SJCRH30 (cell line): ENCODE measurements at places on chromosomes 7 and 10.

- no peaks in the 10 kb centered on the region for H3K27me3 ChIP-seq
- no peaks in the 10 kb centered on the region for H3K36me3 ChIP-seq
- H3K27ac ChIP-seq = no peak overlapping the region
- DNase-seq = no peak
These were observed 352.1 kb downstream of the FRMD4A start for GRCh38 chr10:13978533-13979115.

- no peak overlapping the region for H3K27ac ChIP-seq
- no peak for DNase-seq
- H3K27me3 ChIP-seq = no peaks in the 10 kb centered on the region
- no peak overlapping the region for H3K4me3 ChIP-seq
- H3K4me1 ChIP-seq = no peaks in the 10 kb centered on the region
These were observed 37.7 kb downstream of the RAB19 start for GRCh38 chr7:140441519-140441918.

GRCh38 chr10:95480102-95480900 is 80.9 kb downstream of the SORBS1 start:
- H3K27ac ChIP-seq = no peak overlapping the region
- H3K4me1 ChIP-seq = peaks cover 11% of the 10 kb centered on the region
- no peaks in the 10 kb centered on the region for H3K36me3 ChIP-seq
- H3K27me3 ChIP-seq = no peaks in the 10 kb centered on the region

GRCh38 chr7:133115596-133115995 is 33.7 kb upstream of the CHCHD3 start:
- no peaks in the 10 kb centered on the region for H3K4me1 ChIP-seq
- H3K27ac ChIP-seq = no peak overlapping the region
- no peak for DNase-seq

DNA sequence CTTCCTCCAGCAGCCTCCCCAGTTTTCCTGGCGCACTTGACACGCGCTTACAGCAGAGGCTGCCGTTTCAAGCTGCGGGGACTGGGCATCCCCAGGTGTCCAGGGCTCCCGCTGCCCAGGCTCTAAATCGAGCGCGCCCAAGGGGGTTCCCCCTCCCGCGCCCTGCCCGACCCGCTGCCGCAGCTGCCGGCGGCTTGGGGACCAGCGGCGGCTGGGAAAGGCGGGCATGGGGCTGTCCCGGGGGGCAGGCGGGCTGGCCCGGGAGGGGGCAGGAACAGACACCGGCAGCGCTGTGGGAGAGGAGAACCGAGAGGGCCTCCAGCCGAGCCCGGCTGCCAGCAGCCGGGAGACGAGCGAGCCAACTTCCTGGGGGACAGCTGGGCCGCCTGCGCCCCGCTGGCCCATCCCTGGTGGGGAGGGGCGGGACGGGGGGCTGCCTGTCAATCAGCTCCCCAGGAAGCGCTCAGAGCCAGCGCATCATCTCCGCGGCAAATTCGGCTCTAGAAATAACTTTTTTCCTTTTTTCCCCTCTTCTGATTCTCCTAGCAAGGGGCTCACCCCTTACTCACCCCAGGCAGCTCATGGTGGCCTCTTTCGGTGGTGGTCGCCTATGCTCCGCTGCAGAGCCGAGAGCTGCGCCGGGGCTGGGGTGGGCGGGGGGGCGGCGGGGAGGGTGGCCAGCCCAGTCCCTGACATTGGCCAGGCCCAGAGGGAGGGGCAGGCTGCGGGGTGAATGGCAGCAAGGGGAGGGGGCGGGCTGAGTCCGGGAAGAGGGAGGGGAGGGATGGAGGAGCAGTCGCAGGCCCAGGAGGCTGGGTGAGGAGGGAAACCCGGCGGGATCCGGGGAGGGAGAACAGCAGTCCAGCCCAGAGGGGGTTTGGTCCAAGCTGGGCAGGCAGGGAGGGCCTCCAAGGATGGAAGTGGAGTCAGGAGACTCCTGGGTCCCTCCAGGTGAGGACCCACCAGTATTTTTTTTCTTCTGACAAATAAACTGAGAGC is 14.7 kb downstream of the GRID2IP start:
- no peaks in the 10 kb centered on the region for H3K4me1 ChIP-seq
- H3K4me3 ChIP-seq = peak overlapping the region; percentile 61
- DNase-seq = peak; percentile 89
- H3K36me3 ChIP-seq = no peaks in the 10 kb centered on the region

GRCh38 chr10:5583525-5584175 is 58.9 kb downstream of the CALML3 start:
- H3K4me1 ChIP-seq = peaks cover 40% of the 10 kb centered on the region
- peak; percentile 54 for DNase-seq
- H3K27me3 ChIP-seq = no peaks in the 10 kb centered on the region
- no peak overlapping the region for H3K4me3 ChIP-seq

DNA sequence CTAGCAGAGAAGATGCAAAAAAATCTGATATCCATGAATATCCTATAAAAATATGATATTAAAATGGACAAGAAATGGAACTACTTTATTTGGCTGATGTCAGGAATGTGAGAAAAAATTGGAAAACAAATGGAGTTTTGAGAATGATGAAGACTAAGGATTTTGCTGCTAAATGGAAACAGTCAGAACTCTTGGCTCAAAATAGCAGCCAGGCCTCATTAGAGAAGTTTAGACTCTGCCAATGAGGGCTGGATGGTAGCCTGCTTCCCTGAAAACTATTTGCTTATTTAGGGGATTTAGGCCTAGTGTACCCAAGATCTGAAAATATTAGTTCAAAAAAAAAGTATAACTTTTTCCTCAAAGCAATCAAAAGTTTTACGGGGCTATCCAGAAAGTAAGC is 458.5 kb downstream of the TFEC start:
- no peaks in the 10 kb centered on the region for H3K27me3 ChIP-seq
- DNase-seq = no peak
- no peak overlapping the region for H3K4me3 ChIP-seq
- H3K36me3 ChIP-seq = no peaks in the 10 kb centered on the region
- peak overlapping the region; percentile 31 for H3K27ac ChIP-seq

DNA sequence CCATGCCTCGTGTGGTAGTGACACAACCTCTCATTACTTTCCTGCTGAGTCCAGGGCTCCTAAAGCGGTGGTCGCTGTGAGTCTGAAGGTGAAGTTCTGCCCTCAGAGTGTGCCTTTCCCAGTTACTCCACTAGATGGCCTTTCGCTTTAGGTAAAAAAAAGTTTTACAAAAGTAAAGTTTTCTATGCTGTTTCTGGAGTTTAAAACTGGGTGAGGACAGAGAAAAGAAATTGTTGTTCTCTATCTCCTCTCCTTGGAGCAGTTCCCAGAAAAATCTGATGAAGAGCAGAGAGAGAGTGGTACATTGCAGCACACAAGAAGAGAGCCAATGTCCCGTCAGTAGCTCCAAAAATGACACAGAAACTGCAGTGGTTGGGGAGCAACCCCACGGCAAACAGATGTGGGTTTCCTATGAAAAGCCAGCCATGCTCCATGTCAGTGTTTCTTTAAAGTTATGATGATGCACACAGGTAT is 257.1 kb downstream of the GLI3 start:
- no peak overlapping the region for H3K4me3 ChIP-seq
- no peak overlapping the region for H3K27ac ChIP-seq
- peaks cover 5% of the 10 kb centered on the region; the same call in 1 of the 2 replicates for H3K36me3 ChIP-seq
- no peak for DNase-seq

- no peak for DNase-seq
- no peak overlapping the region for H3K4me3 ChIP-seq
- H3K27me3 ChIP-seq = no peaks in the 10 kb centered on the region
- no peak overlapping the region for H3K27ac ChIP-seq
- peaks cover 4% of the 10 kb centered on the region; the same call in 1 of the 2 replicates for H3K4me1 ChIP-seq
- peaks cover 28% of the 10 kb centered on the region for H3K36me3 ChIP-seq
These were observed 19.8 kb downstream of the IGF2BP3 start for GRCh38 chr7:23450518-23450917.

- no peak overlapping the region for H3K27ac ChIP-seq
- DNase-seq = no peak
- no peak overlapping the region for H3K4me3 ChIP-seq
- H3K27me3 ChIP-seq = no peaks in the 10 kb centered on the region
- no peaks in the 10 kb centered on the region for H3K36me3 ChIP-seq
These were observed 38.9 kb downstream of the POU6F2 start for GRCh38 chr7:39016609-39017008.

DNA sequence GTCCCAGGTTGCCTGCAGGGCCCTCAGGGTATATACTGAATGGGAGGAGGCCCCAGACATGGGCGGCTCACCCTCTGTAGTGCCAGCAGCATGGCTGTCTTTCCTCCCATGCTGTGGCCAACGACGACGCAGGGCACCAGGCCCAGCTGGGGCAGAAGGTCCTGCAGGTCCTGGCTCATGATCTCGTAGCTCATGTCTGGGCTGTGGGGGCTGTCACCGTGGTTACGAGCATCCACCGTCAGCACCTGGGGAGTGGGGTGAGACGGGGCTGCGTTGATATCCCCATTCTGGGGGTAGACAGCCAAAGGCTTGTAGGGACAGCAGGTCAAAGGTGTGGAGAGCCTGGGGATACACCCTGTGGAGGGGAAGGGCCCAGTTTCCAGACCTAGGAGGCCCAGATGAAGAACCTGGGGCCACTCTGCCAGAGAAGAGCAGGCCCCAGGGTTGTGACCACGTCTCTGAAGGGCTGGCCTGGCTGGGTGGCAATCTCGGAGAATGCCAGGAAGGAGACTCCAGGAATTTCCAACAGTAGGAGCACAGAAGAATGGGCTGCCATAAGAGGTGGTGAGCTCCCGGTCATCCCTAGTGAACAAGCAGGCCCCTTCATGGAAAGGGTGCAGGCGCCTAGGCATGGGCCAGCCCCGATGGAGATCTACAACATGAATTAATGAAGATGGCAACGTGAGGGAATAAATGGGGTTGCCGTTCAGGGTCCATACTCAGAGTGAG is 947 bp downstream of the ABHD11 start:
- no peak overlapping the region for H3K27ac ChIP-seq
- no peak for DNase-seq
- H3K36me3 ChIP-seq = no peaks in the 10 kb centered on the region; the same call in 1 of the 2 replicates
- peak overlapping the region; percentile 94 for H3K4me3 ChIP-seq
- H3K4me1 ChIP-seq = peaks cover 10% of the 10 kb centered on the region
- 0 out of 2 replicates have a peak, but pooled peaks cover 2% of the 10 kb centered on the region for H3K27me3 ChIP-seq

DNA sequence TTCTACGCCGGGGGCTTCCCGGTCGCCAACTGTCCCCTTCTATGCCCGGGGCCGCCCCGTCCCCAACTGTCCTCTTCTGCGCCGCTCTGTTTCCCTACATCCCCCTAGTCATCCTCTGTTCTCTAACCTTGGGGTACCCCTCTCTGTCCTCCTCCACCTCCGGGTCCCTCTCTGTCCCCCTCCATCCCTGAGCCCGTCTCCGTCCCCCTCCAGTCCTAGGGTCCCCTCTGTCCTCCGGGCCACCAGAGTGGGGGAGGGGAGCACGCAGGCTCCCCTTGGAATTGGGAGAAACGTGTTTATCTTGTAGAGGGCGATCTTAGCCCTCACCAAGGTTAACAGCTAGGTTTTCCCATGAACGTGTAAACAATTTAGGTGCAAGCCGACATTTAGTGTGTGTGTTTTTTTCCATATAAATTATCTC is 852 bp upstream of the KLF6 start:
- H3K27me3 ChIP-seq = no peaks in the 10 kb centered on the region
- peak; percentile 52 for DNase-seq
- H3K36me3 ChIP-seq = peaks cover 9% of the 10 kb centered on the region
- peaks cover 8% of the 10 kb centered on the region; the same call in 1 of the 2 replicates for H3K4me1 ChIP-seq
- peak overlapping the region; percentile 94 for H3K4me3 ChIP-seq

DNA sequence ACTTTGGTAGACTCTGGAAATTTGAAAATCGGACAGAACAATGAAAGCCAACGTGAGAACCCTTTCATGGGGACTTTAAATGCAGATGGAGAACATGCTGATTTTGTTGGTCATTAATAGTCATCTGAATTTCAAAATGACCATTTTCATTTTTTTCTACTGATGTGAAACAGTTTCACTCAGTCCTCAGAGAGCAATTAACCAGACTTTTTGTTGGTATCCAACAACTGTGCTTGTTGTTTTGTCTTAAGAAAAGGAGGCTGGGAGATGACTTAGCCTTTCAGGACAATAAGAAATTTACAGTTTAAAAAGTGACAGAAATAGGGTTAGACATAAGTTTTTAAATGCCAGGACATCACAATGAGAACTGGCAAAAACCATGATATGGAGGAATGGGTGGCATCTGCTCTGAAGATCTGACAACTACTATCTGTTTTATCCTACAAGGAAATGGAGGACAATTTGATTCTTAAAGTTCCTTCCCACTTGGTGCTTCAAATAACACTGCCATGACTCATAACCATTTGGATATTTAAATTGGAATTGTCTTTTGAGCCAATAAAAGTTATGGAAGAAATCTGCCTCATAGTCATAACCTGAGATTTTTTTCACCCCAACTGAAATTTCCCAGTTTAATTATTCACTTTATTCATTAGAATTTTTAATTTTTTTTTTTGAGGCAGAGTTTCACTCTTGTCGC is 87.2 kb upstream of the HPS1 start:
- H3K27ac ChIP-seq = no peak overlapping the region
- DNase-seq = no peak
- no peak overlapping the region for H3K4me3 ChIP-seq
- no peaks in the 10 kb centered on the region for H3K4me1 ChIP-seq

GRCh38 chr7:155454183-155455112 is 3.5 kb upstream of the EN2 start:
- H3K4me3 ChIP-seq = no peak overlapping the region
- peaks cover 17% of the 10 kb centered on the region for H3K4me1 ChIP-seq
- H3K27ac ChIP-seq = no peak overlapping the region
- H3K36me3 ChIP-seq = no peaks in the 10 kb centered on the region

GRCh38 chr7:1691601-1692514 is 21.8 kb downstream of the ELFN1 start:
- peaks cover 21% of the 10 kb centered on the region for H3K4me1 ChIP-seq
- H3K27ac ChIP-seq = peak overlapping the region; percentile 19; the same call in 1 of the 2 replicates
- H3K4me3 ChIP-seq = no peak overlapping the region
- no peaks in the 10 kb centered on the region for H3K36me3 ChIP-seq

- DNase-seq = no peak
- H3K4me3 ChIP-seq = no peak overlapping the region
- H3K27ac ChIP-seq = no peak overlapping the region
- H3K27me3 ChIP-seq = no peaks in the 10 kb centered on the region
- H3K36me3 ChIP-seq = no peaks in the 10 kb centered on the region
- peaks cover 11% of the 10 kb centered on the region for H3K4me1 ChIP-seq
These were observed 128.7 kb downstream of the AKR1D1 start for GRCh38 chr7:138204982-138205298.

DNA sequence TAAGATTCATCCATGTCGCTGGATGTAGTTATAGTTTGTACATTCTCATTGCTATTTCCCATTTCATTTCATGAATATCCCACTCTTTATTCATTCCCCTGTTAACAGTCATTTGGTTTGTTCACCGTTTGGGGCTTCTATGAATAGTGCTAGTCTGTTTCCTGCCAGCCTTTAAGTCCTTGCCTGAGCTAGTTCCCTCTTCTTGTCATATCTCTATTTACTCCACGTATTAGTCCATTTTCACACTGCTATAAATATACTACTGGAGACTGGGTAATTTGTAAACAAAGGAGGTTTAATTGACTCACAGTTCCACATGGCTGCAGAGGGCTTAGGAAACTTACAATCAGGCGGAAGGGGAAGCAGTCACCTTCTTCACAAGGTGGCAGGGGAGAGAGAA is 56.2 kb downstream of the PLCE1 start:
- H3K27me3 ChIP-seq = no peaks in the 10 kb centered on the region
- H3K27ac ChIP-seq = no peak overlapping the region
- H3K4me3 ChIP-seq = no peak overlapping the region
- no peak for DNase-seq

GRCh38 chr7:81709836-81710235 is 60.0 kb downstream of the HGF start:
- DNase-seq = no peak
- no peak overlapping the region for H3K4me3 ChIP-seq
- H3K27ac ChIP-seq = no peak overlapping the region
- no peaks in the 10 kb centered on the region for H3K27me3 ChIP-seq
- H3K4me1 ChIP-seq = no peaks in the 10 kb centered on the region
- no peaks in the 10 kb centered on the region for H3K36me3 ChIP-seq

- no peak overlapping the region for H3K27ac ChIP-seq
- no peaks in the 10 kb centered on the region for H3K27me3 ChIP-seq
- no peaks in the 10 kb centered on the region for H3K4me1 ChIP-seq
- DNase-seq = no peak
These were observed 113.5 kb downstream of the LARP4B start for GRCh38 chr10:818010-818409.
